Left lung (tissue), 14 donors: ENCODE measurements at places on chromosomes 2 and 18. TPM values are rescaled to one million over a fixed set of nuclear protein-coding genes. Genes with fewer than 3 reads are reported as not detected.

CCDC141 gene
- 2.2 TPM for polyA plus RNA-seq

CCDC121 gene
- polyA plus RNA-seq = 13.2 TPM

AP1S3 gene
- polyA plus RNA-seq = 6.8 TPM

AMER3 gene
- 0.06 TPM for polyA plus RNA-seq

ACYP2 gene
- 13.7 TPM for polyA plus RNA-seq

GPR17 gene
- polyA plus RNA-seq = 1.7 TPM

IL1A gene
- polyA plus RNA-seq = 0.10 TPM

POTEE gene
- 0.10 TPM for polyA plus RNA-seq

SERPINB13 gene
- not detected for polyA plus RNA-seq

DSG2 gene
- 41.7 TPM for polyA plus RNA-seq

SRD5A2 gene
- 0.26 TPM for polyA plus RNA-seq

SPATA3 gene
- polyA plus RNA-seq = not detected

GRCh38 chr18:21853016-21853415 lies 112.4 kb downstream of the MIB1 start:
- DNase-seq = no peak

DNA sequence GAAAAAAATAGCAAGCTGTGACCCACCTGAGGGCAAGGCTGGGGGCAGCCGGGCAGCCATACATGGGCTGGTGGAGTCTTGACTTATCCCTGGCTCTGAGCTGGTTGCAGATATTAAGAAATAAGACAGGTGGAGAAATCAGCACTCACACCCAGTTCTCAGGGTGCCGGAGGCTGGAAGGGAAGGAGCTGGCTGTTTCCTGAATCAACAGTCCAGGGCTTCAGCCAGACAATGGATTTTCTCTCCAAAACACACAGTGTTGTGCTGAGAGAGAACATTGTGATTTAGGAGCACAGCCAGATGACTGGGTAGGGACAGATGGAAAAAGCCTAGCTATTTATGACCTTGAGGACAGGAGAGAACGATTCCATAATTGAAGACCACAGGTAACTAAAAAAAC lies 208.8 kb downstream of the LDLRAD4 start:
- DNase-seq = no peak

GRCh38 chr18:59420244-59420643 lies 61.2 kb upstream of the LMAN1 start:
- DNase-seq = no peak

DNA sequence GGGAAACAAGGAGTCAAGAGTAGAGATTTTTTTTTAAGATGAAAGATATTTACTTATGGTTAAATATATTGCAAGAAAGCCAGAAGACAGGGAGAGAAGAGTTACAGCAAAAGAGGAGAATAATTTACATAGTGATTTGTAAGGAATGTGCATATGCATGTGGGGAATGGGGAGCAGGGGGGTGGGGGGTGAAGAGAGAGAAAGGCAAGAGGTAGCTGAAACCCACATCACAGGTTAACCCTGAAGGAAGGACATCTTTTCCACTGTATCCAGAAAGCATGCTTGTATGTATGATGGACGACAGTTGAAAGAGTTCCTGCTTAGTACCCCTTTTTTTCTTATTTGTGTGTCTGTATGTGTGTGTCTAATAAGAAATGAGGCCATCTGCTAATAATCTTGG lies 371.9 kb downstream of the RAD51AP2 start:
- no peak for DNase-seq

- no peak for DNase-seq
Observed at GRCh38 chr2:69255760-69256159, 131.3 kb downstream of the GFPT1 start.

DNA sequence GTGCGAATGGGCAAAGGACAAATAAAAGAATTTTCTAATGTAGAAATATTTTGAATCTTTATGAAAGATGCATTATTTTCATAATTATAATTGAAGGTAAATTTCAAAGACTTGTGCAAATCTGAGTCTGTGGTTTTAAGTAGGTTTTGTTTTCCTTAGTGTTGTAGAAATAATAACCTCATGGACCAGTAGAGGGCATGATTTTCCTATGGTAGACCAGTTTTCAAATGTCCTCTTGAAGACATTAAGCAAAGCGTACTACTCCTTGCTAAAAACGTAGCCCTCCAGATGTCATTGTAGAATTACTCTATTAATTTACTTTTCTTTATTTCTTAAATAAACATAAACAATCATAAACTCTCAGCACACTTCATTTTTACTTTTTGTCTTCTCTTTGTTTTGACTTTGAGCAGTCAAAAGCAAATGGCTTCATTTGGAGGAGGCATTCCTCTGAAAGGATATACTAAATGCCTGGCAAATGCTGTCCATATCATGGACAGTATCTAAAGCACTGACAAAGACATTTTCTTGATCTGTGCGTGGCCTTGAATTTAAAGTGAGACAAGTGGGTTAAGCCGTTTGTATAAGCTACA lies 85.8 kb upstream of the FAM237A start:
- no peak for DNase-seq

DNA sequence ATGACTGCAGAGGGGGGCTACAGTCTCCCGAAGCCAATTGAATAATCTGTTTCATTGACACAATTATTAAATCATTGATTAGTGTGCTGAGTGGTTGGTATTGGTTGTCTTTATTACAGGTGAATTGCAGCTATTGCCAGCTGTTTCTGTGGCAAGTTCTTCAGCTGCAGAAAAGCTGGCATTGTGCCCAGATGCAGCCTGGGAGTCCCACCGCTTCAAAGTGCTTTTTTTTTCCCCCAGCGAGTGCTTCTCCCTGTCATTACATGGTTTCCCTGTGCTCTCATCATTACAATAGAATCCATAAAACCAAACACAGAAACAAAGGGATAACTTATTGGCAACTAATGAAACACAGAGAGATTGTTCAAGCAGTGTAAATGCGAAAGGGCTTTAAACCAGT lies 164.7 kb downstream of the GRB14 start:
- DNase-seq = no peak

GRCh38 chr2:161677634-161678033 lies 53.4 kb downstream of the SLC4A10 start:
- DNase-seq = no peak

- DNase-seq = no peak
Observed at GRCh38 chr2:99698896-99699295, 209.1 kb upstream of the REV1 start.

DNA sequence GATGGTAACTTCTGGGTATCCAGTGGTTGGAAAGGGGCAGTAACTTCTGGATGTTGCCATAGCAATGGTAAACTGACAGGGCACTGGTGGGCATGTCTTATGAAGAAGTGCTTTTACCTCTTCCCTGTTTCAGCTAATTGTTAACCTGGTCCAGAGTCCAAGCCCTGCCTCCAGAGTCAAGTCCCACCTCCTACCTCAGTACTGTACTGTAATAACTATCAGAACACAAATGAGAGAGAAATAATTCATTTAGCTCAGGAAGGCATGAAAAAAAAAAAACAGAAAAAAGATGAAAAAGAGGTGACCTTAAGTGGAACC lies 237.0 kb downstream of the ZNF804A start:
- DNase-seq = no peak

DNA sequence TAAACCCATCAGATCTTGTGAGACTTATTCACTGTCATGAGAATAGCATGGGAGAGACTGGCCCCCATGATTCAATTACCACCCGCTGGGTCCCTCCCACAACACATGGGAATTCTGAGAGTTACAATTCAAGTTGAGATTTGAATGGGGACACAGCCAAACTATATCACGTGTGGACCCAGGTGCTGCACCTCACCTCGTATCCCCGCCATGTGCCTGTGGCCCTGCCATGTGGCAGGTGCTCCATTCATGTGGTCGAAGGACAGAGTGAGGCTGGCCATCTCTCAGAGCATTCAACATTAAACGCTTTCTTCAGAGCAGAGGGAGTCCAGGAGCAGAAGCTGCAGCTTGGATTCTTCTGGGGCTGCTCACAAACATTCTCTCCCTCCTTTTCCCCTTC lies 32.3 kb downstream of the MROH2A start:
- DNase-seq = peak; percentile 9

DNA sequence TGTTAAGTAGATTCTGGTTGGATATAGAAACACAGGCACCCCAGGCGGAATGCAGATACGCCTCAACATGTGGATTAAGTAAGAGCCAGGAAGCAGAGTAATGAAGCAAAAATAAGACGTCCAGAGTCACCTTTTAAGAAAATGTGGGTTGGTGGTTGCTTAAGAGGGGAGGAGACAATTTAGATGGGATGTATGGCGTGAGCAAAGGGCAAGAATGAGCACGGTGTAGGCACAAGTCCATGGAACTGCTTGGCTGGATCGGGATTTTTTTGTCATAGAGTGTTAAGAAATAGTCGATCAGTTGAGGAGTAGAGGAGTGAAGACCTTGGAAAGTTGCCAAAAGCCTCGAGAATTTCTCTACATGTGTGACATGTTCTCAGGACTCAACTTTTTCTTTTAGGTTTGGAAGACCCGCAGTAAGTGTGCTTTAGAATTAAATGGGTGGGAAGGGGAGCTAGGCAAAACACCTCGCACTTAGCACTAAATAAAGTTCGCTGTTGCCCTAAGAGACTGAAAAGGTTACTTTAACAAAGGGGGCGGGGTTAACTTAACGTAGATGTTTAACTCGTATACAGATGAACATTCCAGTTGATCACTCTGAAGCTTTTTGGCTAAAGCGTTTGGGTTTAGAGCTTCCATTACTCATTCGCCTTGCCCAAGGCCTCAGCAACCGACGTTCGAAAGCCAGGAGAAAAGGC lies 716 bp upstream of the SLC39A10 start:
- DNase-seq = no peak

- DNase-seq = no peak
Observed at GRCh38 chr2:163617517-163617916, 118.3 kb downstream of the FIGN start.

- DNase-seq = no peak
Observed at GRCh38 chr2:100983684-100984310, 18.3 kb upstream of the RPL31 start.

GRCh38 chr18:50410894-50411293 lies 36.0 kb downstream of the SKA1 start:
- no peak for DNase-seq

DNA sequence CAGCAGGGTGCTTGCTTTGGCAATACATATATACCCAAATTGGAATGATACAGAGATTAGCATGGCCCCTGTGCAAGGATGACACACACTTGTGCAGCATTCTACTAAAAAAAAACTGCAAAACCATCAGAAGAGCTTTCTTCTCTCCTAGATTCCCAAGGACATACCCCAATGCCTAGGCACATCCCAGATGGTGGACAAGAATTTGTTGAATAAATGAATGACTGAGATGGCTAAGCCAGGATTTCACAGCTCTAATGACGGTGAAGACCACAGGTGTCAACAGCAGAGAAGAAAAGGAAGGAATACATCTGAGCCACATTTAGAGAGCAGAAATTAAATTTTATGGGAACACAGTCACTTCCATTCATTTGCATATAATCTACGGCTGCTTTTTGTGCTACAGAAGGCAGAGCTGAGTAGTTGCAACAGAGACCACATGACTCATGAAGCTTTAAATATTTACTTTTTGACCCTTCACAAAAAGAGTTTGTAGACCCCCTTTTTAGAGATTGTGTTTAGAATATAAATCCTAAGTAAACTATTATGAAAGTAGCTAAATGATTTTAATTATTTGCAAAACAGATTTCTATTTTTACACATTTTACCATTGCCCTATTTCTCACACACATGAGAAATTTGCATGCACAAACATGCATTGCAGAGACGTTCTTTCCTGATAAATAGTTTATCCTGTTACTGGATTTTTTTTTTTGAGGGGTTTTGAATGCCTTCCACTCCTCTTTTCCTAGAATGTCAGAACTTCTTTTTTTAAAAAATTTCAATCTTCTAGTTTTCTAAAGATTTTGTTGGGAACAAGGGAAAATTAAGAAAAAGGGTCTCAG lies 119.0 kb downstream of the PMAIP1 start:
- no peak for DNase-seq

DNA sequence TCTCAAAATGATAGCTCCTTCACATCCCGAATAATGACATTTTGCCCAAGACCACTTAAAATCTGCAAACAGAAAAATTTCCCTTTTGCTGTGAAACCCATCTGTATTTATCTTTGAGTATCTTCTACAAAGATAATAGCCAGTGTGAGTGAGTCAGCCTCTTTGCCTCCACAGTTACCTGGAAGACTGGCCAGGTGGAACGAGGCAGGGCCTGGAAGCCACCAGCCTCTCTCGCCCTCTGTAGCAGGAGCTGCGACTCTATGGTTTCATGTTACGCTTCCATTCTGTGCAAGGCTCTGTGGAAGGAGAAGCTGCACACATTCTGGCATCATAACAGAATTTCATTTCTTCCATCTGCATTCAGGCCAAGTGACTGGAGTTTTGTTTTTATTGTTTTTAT lies 9.5 kb downstream of the ELP2 start:
- DNase-seq = no peak

DNA sequence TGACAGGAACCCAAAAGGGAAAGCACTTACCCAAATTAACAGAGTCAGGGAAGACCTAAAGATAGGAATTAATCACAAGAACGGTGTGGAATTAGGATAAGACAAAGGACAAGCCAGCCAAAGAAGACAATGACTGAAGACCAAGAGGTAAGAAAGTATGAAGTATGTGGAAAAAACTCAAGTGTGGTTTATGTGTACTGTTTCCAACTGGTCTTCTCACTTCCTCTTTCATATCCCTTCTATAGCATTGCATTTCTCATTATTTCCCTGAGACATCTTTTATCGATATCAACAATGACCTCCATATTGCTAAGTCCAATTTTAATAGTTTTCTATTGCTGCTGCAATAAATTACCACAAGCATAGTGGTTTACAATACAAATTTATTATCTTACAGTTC lies 313.5 kb upstream of the SLC39A10 start:
- no peak for DNase-seq
